ENCODE measurements at places on chromosomes 11 and 22. TPM values are rescaled to one million over a fixed set of nuclear protein-coding genes. Genes with fewer than 3 reads are reported as not detected.
A peak's percentile ranks its signal among the peaks of the same experiment; 100 is the strongest.

GRCh38 chr11:119307219-119307618 is 9.7 kb downstream of the MCAM start:
- peaks cover 29% of the 10 kb centered on the region for H3K36me3 ChIP-seq
- no peak overlapping the region for H3K4me3 ChIP-seq
- H3K4me1 ChIP-seq: peaks cover 25% of the 10 kb centered on the region
- no peaks in the 10 kb centered on the region for H3K27me3 ChIP-seq

C22orf23 gene
- not detected for total RNA-seq

DNA sequence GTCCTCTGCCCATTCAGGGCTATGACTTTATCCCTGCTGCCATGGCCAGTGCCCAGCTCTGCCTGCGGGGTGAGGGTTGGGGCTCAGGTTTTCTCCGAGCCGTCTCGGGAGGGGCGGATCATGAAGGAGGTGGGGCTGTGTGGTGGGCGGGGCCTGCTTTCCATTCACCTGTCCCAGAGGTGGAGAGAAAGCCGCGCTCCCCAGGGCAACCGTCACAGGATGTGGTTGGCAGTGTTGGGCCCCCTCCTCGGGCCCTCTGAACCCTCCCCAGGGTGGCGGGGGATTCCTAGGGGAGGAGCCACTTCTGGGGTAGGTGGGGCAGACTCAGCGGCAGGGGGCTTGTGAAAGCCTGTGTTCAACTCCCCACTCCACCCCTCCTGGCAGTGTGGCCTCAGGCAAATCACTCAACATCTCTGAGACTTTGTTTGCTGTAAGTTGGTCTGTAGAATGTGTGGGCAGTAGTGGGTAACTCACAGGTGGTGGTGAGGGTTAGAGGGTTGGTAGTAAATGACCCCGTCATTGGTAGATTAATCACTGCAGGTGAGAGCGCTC is 50.3 kb downstream of the CD6 start:
- H3K4me3 ChIP-seq: no peak overlapping the region
- peaks cover 34% of the 10 kb centered on the region for H3K27me3 ChIP-seq
- no peaks in the 10 kb centered on the region for H3K4me1 ChIP-seq
- H3K36me3 ChIP-seq: peaks cover 2% of the 10 kb centered on the region
- H3K27ac ChIP-seq: no peak overlapping the region

DNA sequence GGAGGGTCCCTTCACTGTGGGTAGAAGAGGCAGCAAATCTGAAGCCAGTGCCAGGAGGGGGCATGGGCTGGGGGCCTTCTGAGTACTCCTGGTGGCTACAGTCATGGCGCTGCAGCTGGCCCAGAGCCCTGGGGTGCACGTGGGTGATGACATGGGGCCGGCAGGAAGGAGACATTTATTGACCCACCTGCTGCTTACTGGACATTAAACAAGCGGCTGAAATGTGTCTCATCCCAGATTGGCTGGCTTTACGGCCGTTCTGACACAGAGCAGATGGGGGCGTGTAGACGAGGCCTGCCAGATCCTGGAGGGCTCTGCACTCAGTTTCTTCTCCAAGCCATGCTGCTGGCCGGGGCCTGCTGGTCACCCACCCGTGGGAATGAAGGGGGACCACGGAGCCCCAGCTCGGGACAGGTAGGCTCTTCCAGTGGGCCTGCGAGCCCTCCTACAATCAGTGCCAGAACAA is 906.9 kb downstream of the BRD1 start:
- no peak overlapping the region for H3K27ac ChIP-seq
- H3K36me3 ChIP-seq: no peaks in the 10 kb centered on the region
- H3K4me1 ChIP-seq: no peaks in the 10 kb centered on the region
- DNase-seq: no peak
- H3K27me3 ChIP-seq: peaks cover 18% of the 10 kb centered on the region
- no peak overlapping the region for H3K4me3 ChIP-seq

DNA sequence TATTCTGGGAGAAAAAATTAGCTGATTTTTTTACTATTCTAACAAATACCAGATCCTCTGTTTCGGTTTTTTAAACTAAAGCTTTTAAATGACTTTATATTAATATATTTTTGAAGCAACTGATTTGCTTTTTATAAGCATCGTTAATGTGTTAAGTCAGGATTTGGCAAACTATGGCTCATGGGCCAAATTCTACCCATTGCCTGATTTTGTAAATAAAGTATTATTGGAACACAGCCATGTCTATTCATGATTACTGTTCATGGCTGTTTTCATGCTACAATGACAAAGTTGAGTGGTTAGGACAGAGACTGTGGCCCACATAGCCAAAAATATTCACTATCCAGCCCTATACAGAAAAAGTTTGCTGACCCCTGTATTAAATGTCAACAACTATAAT is 29.6 kb downstream of the BTBD10 start:
- H3K27me3 ChIP-seq: no peaks in the 10 kb centered on the region
- no peak overlapping the region for H3K27ac ChIP-seq
- peaks cover 12% of the 10 kb centered on the region for H3K4me1 ChIP-seq
- H3K4me3 ChIP-seq: no peak overlapping the region

KLHDC7B gene
- 7.2 TPM for total RNA-seq

WDR74 gene
- total RNA-seq: 27.9 TPM

DNA sequence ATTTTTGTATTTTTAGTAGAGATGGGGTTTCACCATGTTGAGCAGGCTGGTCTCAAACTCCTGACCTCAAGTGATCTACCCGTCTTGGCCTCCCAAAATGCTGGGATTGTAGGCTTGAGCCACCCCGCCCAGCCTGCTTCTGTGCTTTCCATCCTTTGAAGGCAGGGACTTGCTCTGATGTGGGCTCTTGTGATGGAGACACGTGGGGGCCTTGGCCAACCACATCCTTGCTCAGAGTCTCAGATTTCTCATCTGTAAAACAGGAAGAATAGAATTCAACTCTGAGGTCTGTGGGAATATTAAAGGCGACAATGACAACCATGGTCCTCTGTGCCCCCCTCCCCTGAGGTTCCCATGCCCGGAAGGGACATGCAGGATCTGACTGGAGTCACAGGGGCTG is 3.8 kb upstream of the GGA1 start:
- no peak for DNase-seq
- no peak overlapping the region for H3K27ac ChIP-seq
- H3K4me1 ChIP-seq: peaks cover 20% of the 10 kb centered on the region
- H3K4me3 ChIP-seq: no peak overlapping the region
- H3K27me3 ChIP-seq: peaks cover 13% of the 10 kb centered on the region

DSCAML1 gene
- total RNA-seq: not detected

GRCh38 chr11:3782963-3783362 is 14.4 kb downstream of the NUP98 start:
- H3K36me3 ChIP-seq: peaks cover 13% of the 10 kb centered on the region
- H3K27ac ChIP-seq: peak overlapping the region; percentile 66
- no peak for DNase-seq
- H3K4me3 ChIP-seq: no peak overlapping the region
- no peaks in the 10 kb centered on the region for H3K27me3 ChIP-seq

GRCh38 chr11:59053387-59053786 is 32.7 kb upstream of the GLYATL1B start:
- H3K27me3 ChIP-seq: peaks cover 59% of the 10 kb centered on the region
- H3K36me3 ChIP-seq: no peaks in the 10 kb centered on the region
- no peak overlapping the region for H3K4me3 ChIP-seq
- H3K4me1 ChIP-seq: peaks cover 6% of the 10 kb centered on the region
- DNase-seq: no peak

GRCh38 chr11:64086258-64087123 is 50.8 kb downstream of the FLRT1 start:
- H3K27ac ChIP-seq: no peak overlapping the region
- no peak for DNase-seq
- peaks cover 12% of the 10 kb centered on the region for H3K4me1 ChIP-seq

- no peaks in the 10 kb centered on the region for H3K36me3 ChIP-seq
- no peak overlapping the region for H3K4me3 ChIP-seq
- H3K27ac ChIP-seq: no peak overlapping the region
- H3K4me1 ChIP-seq: peaks cover 3% of the 10 kb centered on the region
Observed at GRCh38 chr11:39367534-39367933, 2091.9 kb downstream of the LRRC4C start.

DNA sequence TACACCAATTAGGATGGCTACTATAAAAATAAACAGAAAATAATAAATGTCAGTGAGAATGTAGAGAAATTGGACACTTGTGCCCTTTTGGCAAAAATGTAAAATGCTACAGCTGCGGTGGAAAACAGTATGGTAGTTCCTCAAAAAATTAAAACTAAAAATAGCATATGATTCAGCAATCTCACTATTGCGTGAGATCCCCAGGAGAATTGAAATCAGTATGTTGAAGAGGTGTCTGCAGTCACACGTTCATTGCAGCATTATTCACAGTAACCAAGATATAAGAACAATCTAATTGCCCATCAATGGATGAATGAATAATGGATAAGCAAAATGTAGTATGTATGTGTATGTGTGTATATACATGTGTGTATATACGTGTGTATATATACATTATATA is 6.8 kb downstream of the OR52N2 start:
- H3K4me1 ChIP-seq: peaks cover 7% of the 10 kb centered on the region
- peaks cover 24% of the 10 kb centered on the region for H3K27me3 ChIP-seq
- H3K36me3 ChIP-seq: no peaks in the 10 kb centered on the region
- no peak overlapping the region for H3K4me3 ChIP-seq
- no peak for DNase-seq

DNA sequence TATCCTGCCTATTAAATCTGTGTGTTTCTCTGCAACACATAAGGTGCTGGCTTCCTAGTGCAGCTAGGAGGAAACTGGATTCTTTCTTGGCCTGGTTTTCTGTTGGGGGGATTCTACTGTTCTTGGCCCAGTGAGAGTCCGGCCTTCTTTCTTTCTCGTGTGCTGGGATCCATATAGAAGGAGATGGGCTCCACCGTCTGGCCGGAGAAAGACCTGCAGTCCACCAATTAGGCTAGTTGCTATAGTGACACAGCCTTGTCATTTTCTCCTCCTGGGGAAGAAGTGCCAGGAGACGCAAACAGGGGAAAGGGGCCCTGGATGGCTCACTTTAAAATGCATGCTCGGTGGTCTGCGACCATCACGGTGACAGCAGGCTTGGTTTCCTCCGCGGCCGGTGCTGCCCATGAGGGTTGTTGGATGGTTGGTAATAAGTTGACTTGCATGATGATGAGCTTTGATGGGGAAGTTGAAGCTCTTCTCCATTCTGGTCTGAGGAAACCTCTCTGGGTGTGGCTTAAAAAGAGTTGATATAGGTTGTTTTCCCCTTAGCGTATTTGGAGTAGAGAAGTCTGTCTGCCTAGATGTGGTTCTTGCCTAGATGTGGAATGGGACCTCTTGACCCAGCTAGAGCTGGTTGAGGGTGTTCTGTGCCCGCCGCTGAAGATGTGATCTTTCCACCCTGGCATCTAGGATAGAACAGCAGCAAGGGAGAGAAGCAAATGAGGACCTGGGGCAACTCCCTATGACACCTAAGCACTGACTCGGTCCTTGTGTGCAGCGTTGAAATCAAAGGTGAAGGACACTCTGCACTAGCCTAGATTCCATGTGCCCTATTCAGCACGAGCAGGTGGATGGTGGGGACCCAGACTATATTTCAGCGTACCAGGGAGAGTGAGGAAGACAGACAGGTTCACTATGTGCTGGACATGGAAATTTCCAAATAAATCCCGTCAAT is 1335.0 kb downstream of the BRD1 start:
- peaks cover 15% of the 10 kb centered on the region for H3K4me1 ChIP-seq
- H3K36me3 ChIP-seq: no peaks in the 10 kb centered on the region
- H3K27ac ChIP-seq: no peak overlapping the region
- DNase-seq: peak; percentile 65
- no peaks in the 10 kb centered on the region for H3K27me3 ChIP-seq

- no peak for DNase-seq
- H3K27ac ChIP-seq: no peak overlapping the region
- no peaks in the 10 kb centered on the region for H3K27me3 ChIP-seq
- H3K4me1 ChIP-seq: peaks cover 10% of the 10 kb centered on the region
- no peak overlapping the region for H3K4me3 ChIP-seq
Observed at GRCh38 chr11:109405671-109406070, 16.3 kb upstream of the C11orf87 start.

GRCh38 chr11:11178671-11179638 is 174.1 kb downstream of the CSNK2A3 start:
- no peak overlapping the region for H3K4me3 ChIP-seq
- DNase-seq: no peak
- no peaks in the 10 kb centered on the region for H3K27me3 ChIP-seq
- H3K4me1 ChIP-seq: peaks cover 30% of the 10 kb centered on the region
- H3K36me3 ChIP-seq: no peaks in the 10 kb centered on the region

GRCh38 chr11:14022821-14023220 is 60.3 kb downstream of the SPON1 start:
- no peaks in the 10 kb centered on the region for H3K4me1 ChIP-seq
- no peak overlapping the region for H3K27ac ChIP-seq
- H3K4me3 ChIP-seq: no peak overlapping the region
- no peaks in the 10 kb centered on the region for H3K36me3 ChIP-seq
- DNase-seq: no peak
- peaks cover 26% of the 10 kb centered on the region for H3K27me3 ChIP-seq

- no peak overlapping the region for H3K27ac ChIP-seq
- no peaks in the 10 kb centered on the region for H3K27me3 ChIP-seq
- DNase-seq: no peak
- no peaks in the 10 kb centered on the region for H3K36me3 ChIP-seq
Observed at GRCh38 chr11:92589512-92589911, 364.9 kb downstream of the FAT3 start.

CDC42EP1 gene
- 155 TPM for total RNA-seq

GRCh38 chr11:84560206-84560605 is 1066.9 kb downstream of the DLG2 start:
- no peak overlapping the region for H3K4me3 ChIP-seq
- DNase-seq: no peak
- no peak overlapping the region for H3K27ac ChIP-seq
- H3K27me3 ChIP-seq: peaks cover 3% of the 10 kb centered on the region
- H3K36me3 ChIP-seq: no peaks in the 10 kb centered on the region

FANCF gene
- total RNA-seq: 7.4 TPM

DNA sequence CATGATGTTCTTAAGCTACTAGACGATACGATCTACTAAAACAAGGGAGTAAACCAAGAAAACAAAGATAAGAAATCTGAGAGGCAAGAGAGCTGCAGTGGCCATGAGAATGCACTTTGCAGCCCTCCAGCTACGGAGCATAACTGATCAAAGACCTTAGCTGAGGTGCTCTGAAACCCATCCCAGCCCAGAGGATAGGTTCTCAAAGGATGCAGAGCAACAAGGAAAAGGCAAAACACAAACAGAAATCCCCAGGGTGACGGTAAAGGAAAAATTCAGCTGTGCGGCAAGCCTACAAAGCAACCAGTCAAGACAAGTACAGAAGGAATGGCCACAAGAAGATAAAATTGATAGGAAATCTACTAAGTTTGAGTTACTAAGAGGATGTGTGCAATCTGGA is 32.5 kb upstream of the CFAP300 start:
- no peaks in the 10 kb centered on the region for H3K36me3 ChIP-seq
- no peaks in the 10 kb centered on the region for H3K27me3 ChIP-seq
- H3K4me1 ChIP-seq: peaks cover 33% of the 10 kb centered on the region
- no peak overlapping the region for H3K27ac ChIP-seq
- no peak overlapping the region for H3K4me3 ChIP-seq

OR52I2 gene
- total RNA-seq: not detected

GRCh38 chr11:120746376-120746775 is 234.8 kb downstream of the GRIK4 start:
- H3K36me3 ChIP-seq: no peaks in the 10 kb centered on the region
- H3K4me3 ChIP-seq: no peak overlapping the region

BATF2 gene
- not detected for total RNA-seq

FERMT3 gene
- total RNA-seq: 1.0 TPM

GRCh38 chr22:31107178-31107893 is at the start of gene SELENOM:
TSS of gene SELENOM (minus strand) at chr22:31107568. CDS start at chr22:31107505, 63 bp downstream.
- H3K27me3 ChIP-seq: no peaks in the 10 kb centered on the region
- no peak for DNase-seq
- peaks cover 33% of the 10 kb centered on the region for H3K4me1 ChIP-seq
- H3K36me3 ChIP-seq: peaks cover 2% of the 10 kb centered on the region
- peak within 1 kb of the TSS; percentile 92 for H3K4me3 ChIP-seq
